ENCODE measurements at places on chromosomes 13 and 19. TPM values are rescaled to one million over a fixed set of nuclear protein-coding genes. Genes with fewer than 3 reads are reported as not detected.
A peak's percentile ranks its signal among the peaks of the same experiment; 100 is the strongest.

DNA sequence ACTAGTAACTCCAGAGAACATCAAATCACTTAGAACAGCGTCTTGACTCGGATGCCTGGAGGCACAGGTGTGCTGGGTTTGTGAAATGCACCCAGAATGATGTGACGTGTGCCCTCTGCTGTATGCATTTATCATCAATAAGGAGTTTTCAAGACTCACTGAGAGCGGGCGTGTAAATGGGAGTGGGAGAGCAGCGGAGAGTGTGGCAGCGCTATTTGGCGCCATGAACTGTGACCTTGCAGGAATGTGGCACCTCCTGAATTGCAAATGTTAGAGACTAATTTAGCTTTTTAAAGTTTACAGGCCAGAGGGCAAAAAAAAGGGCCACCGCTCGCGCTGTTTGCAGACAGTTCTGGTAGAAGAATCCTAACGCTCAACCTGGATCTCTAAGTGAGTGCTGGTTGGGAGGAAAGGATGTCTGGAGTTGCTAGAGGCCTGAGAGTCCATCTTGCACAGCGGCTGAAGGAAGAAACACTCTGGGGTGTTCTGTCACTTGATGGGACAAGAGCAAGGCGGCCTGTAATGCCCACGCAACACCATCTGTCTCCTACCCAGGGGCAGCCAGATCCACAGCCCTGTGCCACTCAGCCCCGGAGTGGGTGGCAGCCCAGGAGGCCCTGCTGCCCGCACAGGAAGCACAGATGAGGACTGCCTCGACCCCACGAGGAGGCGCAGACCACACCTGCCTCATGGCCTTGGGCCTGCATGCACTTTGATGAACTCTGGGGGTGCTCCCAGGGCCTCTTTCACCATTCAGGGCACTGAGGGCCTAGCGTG lies 19.7 kb downstream of the RANBP3 start:
- H3K4me3 ChIP-seq: no peak overlapping the region
- no peak overlapping the region for H3K27ac ChIP-seq
- H3K36me3 ChIP-seq: no peaks in the 10 kb centered on the region
- no peaks in the 10 kb centered on the region for H3K27me3 ChIP-seq

DNA sequence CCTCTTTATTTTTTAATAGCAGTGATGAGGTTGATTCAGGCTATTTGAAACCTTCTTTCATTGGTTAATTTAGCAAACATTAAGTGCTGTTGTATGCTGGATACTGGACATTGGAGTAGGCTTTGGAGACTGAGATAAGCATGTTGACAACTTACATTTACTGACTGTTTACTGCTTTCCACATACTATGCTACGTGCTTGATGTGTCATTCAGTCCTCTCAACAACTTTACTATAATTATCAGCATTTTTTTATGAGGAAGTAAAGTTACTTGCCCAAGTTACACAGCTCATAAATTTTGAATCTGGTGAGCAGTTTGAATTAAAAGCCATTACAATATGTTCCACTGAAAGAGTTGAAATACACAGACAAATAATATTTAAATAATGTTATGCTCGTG lies 83.8 kb downstream of the GJA3 start:
- H3K4me3 ChIP-seq: no peak overlapping the region
- H3K4me1 ChIP-seq: no peaks in the 10 kb centered on the region
- no peak for DNase-seq
- H3K27ac ChIP-seq: no peak overlapping the region
- no peaks in the 10 kb centered on the region for H3K27me3 ChIP-seq

Gene MYADM
- 37.8 TPM for total RNA-seq

- H3K4me3 ChIP-seq: no peak overlapping the region
- no peak for DNase-seq
- no peaks in the 10 kb centered on the region for H3K4me1 ChIP-seq
- H3K36me3 ChIP-seq: no peaks in the 10 kb centered on the region
These were observed 104.0 kb downstream of the DGKH start for GRCh38 chr13:42152495-42152894.

DNA sequence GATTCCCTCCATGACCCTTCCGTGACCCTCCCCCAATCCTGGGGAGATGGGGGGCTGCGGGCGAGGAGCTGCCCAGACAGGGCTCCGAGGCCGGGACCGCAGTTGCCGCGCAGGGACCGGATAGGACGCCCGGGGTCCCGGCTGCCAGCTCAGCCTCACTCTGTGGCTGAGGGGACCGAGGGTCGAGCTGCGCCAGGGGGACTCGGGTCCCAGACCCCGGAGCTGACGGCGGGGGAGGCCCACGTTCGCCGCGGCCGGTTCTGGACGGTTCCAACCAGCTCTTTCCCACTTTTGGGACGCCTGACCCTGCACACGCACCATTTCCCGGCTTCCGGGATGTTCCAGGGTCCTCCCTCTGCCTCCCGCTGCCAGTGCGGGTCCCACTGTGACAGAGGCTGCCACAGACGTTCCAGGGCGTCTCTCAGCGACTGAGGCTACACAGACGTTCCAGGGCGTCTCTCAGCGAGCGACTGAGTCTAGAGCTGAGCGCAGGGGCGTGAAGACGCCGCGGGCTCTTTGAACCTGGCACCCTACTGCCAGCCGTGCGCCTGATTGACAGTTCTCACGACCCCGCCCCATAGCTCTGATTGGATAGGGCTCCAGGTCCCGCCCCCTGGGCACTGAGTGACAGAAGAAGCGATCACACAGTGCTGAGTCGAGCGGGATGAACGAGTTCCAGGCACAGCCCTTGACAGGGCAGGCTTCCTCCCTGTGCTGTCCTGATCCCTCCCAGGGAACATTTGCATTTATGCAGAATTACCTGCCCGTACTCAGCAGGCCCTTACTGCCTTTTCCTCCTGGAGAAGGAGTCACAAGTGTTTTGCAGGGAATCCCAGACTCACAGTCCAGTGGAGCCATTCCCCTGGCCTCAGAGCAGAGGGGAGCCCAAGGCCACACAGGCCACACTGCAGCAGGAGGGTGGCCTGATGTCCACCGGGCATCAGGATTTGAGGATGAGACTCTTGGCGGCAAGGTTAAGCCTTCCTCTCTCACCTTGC lies at the start of gene ZNF563:
ZNF563 (minus strand) TSS at position 472 of the 998 bp plus-strand sequence; CDS start at position 321, 151 bp downstream.
- H3K27me3 ChIP-seq: no peaks in the 10 kb centered on the region
- DNase-seq: peak; percentile 99
- H3K27ac ChIP-seq: peak within 1 kb of the TSS; percentile 91
- H3K36me3 ChIP-seq: no peaks in the 10 kb centered on the region

All from thyroid gland (tissue), 4 donors.